ENCODE measurements at places on chromosomes 3 and 15.
A peak's percentile ranks its signal among the peaks of the same experiment; 100 is the strongest.

DNA sequence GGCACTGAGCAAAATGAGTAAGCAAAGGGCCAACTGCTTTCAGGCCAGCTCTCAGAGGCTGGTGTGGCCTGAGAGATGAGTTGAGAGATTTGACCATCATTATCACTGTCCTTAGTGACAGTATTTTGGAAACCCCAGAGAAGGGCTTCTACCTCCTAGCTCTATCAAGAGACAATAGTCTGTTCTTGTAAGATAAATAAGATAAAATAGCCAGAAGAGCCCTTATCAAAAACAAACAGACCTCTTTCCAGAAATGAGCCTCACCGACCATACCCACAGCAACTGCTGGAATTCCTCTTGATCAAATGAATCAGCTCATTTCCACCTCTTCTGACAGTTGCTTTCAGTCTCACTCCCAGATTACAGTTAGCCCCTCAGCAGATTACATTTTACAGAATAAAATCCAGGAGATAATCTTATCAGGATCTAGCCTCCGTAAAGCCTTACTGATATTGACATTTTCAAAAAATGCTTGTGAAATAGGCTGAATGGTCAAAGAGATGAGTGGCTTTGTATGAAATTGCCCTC, 4.5 kb downstream of the HDC start:
- no peak for DNase-seq

DNA sequence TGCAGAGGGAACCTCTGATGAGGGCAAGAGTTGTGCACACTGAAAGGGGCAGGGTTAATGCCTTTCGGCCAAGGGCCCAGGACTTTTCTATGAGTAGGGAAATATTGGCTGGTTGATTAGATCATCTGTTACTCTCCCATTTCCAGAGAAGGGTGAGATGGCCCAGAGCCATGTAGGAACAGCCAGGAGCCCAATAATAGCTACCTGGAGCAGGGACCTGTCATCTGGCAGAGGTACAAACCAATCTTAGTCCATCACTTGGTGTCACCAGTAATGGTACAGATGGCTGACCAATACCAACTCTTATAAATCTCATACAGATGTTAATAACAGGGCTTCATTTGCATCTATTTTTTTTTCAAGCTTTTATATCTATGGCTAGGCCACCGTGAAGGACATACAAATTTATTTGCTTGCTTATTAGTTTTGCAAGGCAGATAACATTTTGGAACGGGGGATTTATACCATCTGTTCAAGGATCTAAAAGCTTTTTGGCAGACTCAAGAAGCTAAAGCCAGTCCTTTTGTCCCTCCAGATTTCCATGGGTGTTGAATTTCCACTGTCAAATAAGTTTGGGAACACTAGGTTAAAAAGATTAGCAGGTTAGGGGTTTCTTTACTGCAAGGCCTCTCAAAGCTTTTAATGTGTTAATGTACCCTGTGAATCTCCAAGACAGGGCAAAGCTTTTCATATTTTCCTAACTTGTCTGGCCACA, 79.3 kb downstream of the TNIK start:
- DNase-seq: no peak

GRCh38 chr3:9721015-9721699, 10.4 kb upstream of the BRPF1 start:
- DNase-seq: no peak

DNA sequence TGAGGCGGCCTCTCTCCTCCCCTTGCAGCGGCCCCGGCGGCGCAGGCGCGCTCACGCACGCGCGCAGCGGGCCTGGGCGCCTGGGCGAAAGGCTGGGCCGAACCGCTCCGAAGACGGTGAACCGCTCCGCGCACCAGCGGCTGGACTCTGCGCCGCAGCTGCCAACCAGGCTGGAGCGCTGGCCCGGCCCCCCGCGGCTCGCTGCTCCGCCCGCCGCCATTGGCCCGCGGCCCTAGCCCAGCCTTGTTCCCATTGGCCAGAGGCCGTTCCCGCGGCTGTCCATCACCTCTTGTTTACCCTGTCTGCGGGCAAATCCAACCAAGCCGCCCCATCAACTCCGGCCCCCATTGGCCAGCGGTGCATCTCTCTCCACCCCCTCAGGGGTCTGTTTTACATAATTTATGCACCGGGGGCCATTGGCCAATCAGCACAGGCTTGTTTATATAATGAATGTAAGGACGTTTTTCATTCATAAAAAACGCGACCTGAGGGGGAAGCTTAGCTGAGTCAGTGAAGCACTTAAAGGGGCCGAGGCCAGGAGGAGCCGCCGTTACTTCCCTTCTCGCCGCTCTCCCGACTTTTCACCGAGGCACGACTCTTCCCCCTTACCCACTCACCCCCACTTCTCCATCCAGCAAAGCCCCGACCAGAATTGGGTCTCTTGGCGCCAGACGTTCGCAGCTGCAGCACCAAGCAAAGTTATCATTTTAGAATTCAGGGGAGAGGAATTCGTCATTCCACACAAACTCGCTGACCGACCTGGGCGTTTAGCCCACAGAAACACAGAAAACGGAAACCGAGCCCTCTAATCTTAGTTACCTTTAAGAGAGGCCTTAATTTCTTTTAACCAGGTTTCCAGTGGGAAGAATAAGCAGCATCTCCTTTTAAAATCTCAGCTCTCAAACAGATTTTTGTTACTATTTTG, at the start of gene ETV5:
Gene ETV5 (minus strand): TSS at position 149 of the 925 bp plus-strand sequence. CDS start 3,221 bp downstream, outside the sequence.
- peak; percentile 68 for DNase-seq

GRCh38 chr3:122681974-122682409, 1.4 kb downstream of the PARP14 start:
- no peak for DNase-seq

GRCh38 chr15:43067717-43068461, 37.9 kb downstream of the UBR1 start:
- no peak for DNase-seq

DNA sequence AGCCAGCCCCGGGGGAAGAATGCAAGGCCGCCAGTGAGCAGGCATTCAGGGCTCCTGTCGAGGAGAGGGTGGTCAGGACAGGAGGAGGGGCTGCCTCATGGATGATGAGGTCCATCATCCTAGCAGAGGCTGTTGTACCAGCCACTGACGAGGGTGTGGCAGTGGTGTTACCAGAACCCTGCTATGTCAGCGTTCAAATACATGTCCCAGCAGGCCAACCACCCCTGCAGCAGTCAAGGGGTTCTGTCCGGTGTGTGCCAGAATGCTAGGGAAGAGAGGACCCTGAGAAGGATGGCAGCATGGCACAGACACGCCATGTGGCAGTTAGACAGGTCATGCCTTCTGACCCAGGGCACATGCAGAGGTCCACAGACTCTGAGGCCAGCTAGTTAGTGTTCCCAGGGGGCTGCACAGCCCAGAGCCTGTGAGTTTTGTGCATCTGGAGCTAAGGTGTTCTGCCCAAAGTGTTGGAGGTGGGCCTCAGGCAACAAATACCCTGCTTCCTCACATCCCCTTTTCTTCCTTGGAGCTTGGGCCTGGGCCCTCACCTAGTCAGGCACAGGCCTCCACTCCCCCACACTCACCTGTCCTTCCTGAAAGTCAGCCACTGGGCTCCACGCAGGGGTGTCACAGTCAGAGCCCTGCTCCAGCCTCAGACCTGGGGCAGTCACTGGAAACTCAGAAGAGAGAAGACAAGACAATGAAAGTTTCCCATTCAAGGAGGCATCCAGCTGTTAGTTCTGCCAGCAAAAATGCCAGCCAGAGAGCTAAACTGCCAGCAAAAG, 7.8 kb downstream of the PAK6 start:
- DNase-seq: no peak

- DNase-seq: no peak
Measured at GRCh38 chr3:95750097-95750496, 1064.3 kb upstream of the EPHA6 start.

GRCh38 chr3:114308830-114309229, 15.0 kb downstream of the TIGIT start:
- DNase-seq: no peak

- no peak for DNase-seq
Measured at GRCh38 chr3:170414202-170414663, 4.4 kb upstream of the CLDN11 start.

DNA sequence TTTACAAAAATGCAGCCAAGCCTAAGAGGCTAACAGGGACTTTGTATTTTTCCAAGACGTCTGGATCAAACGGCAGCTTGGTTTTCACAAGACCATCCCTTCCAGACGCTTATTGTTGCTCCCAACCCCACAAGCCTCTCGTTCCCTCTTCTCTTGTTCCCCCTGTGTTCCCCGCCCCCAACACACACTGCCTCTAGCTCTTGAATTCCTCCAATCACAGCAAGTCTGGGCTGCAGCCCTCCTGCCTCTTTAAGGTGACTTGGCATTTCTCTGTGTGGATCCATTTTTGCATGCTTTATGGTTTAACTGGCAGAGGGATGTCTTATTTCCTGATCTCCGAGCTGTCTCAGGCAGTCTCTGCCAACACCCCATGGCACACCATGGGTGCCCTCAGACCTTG, 182.2 kb downstream of the ABHD5 start:
- DNase-seq: no peak

GRCh38 chr3:136604961-136605360, 147.2 kb downstream of the STAG1 start:
- DNase-seq: no peak

GRCh38 chr3:193780810-193781478, 187.9 kb downstream of the OPA1 start:
- no peak for DNase-seq

DNA sequence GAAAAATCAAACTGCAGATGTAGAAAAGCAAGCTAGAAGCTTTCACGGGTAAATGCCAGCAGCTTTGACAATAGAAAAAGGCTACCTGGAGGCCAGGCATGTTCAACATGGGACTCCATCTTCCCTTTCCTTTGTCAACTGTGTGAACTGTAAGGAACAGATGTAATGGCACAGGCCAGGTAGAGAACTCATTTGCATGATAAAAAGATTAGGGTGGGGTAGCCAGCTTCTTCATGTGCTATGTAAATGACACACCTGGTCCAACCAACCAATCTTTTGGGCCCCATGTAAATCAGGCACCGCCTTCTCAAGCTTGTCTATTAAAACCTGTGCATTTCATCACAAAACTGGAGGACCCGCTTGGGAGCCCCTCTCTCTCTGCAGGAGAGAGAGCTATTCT, 686.5 kb upstream of the GOLIM4 start:
- DNase-seq: no peak

- DNase-seq: no peak
Measured at GRCh38 chr15:98648654-98649471, 524 bp downstream of the IGF1R start.

- DNase-seq: no peak
Measured at GRCh38 chr15:48924528-48925393, 39.0 kb downstream of the SHC4 start.

DNA sequence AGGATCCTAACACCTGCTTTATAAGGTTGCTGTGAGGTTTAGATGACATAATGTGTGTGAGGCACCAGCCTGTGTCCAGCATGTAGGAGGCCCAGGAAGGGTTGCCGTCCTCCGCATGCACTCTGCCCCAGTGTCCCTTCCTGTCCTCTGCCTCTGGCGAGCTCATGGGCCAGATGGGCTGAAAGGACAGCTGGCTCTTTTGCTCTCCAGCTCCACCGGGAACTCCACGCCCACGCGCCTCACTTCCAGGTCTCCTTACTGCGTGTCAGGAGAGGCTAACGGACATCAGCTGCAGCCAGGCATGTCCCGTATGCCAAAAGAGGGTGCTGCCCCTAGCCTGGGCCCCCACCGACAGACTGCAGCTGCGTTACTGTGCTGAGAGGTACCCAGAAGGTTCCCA, 12.2 kb downstream of the MUC20 start:
- DNase-seq: no peak

DNA sequence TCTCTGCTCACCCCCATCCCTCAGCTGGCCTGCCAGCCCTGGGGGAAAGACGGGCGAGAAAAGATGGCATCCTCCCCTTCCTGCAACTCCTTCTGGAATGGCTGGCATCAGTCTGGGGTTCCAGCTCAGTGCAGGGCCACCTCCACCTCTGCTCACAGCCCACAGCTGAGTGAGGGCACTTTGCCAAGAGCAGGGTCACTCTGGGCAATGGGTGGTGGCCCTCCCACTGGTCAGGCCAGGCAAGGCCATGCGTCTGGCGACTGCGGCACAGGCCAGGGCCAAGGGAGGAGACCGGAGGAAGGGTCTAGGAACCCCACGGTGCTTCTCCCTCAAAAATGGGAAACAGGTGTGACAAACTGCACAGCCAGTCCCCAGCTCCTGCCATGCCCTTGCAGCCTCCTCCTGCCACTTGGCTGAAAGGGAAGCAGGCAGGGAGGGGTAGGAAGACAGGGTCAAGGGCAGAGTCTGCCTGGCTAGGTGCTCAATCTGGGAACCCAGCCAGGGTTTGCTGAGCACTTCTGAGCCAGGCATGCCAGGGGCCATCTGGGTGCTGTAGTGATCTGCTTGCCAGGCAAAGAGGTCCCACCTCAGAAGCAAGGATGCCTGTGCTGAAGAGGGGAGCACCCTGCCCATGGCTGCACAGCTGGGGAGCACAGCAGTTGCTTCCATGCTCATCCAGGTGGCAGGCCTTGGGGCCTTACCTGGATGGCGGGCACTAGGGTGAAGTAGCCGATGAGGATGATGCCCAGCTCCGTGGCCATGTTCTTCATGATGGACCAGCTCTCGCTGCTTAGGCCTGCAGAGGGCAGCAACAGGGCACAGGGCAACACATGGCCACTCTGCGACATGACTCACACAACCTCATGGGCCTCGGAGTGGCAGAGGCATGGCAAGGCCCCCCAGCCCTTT, 41.2 kb downstream of the PTPN23 start:
- DNase-seq: no peak

DNA sequence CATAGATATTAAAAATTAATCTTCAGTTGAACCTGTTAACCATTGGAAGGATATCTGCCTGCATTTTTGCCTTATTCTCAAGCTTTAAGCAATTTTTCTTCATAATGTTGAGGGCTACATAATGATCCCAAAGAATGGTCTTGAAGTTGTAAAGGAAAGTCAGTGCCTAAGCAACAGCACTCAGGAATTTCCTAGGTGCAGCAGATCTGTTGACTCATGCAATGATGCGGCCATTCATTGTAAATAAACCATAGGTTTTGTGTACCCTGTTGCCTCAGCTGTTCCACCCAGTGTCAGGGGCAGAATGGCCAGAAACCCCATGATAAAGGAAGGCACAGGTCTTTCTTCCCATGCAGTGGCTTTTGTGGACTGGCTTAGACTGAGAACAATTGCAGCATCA, 78.4 kb upstream of the TRIM42 start:
- no peak for DNase-seq

DNA sequence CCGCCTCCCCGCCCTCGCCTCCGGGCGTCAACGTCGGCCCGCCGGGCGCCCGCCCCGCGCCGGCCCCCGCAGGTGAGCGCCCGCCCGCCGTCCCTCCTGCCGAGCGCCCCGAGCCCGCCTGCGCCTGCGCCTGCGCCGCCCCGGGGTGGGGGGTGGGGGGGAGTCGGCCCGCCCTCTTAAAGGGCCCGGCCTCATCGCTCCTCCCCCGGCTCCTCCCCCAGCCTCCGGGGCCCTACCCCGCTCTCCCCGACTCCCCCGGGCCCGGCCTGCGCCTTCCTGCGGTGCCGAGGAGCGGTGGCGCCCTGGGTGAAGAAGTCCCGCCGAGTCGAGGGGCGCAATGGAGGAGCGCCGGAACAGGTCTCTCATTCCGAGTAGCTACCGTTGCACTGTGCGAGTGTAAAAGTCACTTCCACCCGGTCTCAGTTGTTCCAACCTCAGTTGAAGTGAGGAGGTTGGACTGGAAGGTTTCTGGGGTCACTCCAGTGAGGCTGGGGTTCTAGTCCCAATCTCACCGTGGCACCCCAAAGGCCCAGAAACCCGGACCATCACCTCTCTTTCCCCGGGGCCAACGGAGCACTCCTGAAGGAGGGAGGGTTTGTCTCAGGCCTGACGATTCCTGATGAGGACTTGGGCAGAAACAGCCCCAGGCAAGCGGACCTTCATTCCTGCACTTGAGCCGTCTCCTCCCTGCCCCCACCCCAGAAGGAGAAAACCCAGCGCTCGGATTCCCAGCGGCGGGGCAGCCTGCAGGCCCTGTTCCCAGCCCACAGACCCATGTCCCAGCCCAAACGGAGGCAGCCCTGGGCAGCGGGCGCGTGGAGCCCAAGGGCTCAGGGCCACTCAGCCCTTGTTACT, 1.5 kb upstream of the TNK2 start:
- DNase-seq: peak; percentile 69
